CD4-positive, alpha-beta T cell (primary cell): ENCODE measurements at places on chromosomes 12 and 14.

- no peak for DNase-seq
Measured at GRCh38 chr12:98280152-98280551, 235.2 kb upstream of the TMPO start.

DNA sequence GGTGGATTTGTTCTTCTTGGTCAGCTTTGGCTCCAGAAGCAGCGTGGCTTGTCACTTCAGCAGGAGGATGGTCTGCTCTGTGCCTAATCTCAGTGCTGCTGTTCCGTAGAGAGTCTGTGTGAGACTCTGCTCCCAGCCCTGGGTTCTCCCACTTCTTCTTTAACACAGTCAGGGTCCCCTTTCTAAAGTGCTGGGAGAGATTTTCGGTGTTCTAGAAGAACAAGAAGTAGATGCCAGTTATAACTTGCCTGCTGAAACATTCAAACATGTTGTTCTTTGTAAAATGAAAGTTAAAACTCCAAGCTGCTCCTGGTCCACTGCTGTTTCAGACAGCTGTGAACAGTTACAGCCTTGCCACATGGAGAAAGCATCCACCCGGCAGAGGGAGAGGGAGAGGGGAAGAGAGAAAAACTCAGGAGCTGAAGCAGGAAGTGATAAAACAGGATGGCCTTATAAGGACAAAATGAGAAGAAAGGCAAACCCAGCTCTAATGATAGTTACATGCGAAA, 55.2 kb upstream of the CERS5 start:
- DNase-seq, result no peak

DNA sequence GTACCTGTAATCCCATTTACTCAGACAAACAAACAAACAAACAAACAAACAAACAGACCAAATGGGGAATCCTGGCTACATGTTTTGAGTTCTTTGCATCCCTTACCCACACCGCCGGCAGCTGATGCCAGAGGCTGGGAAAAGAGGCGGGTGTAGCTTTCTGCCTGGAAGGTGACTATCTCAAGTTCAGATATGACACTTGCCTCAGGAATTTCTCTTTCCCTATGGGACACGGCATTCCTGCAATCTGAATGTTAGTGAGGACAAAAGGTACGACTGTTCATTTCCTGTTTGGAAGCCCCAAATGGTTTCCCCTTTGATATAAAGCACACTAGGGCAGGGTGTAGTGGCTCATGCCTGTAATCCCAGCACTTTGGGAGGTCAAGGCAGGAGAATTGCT, 2.9 kb downstream of the MYL2 start:
- DNase-seq, result no peak

DNA sequence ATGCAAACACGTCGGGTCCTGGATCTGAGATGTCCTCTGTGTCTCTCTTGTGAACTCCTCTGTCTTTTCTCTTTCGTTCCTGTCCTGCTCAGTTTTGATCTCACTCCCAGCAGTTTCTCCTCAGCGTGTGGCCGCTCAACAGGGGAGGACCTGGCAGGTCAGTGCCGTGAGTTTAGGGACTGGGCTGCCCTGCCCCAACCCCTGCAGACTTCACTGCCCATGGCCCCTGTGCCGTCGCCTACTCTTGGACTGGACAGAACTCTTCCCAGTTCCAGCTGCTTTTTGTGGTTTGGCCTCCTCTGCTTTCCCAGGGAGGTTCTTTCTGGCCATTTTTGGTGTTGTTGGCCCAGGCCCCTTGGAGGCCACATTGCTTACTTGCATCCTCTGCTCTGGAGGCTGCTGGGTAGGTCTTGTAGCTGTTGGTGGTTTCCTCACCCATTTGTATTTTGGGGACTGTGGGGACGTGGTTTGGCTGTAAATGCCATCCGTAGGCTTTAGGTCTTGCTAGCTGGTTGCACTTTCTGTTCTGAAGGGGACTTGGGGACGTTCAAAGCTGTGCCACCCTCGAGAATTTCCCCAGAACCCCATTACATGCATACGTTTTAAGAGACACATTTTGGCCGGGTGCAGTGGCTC, 20.0 kb upstream of the DNAH10 start:
- DNase-seq, result no peak

DNA sequence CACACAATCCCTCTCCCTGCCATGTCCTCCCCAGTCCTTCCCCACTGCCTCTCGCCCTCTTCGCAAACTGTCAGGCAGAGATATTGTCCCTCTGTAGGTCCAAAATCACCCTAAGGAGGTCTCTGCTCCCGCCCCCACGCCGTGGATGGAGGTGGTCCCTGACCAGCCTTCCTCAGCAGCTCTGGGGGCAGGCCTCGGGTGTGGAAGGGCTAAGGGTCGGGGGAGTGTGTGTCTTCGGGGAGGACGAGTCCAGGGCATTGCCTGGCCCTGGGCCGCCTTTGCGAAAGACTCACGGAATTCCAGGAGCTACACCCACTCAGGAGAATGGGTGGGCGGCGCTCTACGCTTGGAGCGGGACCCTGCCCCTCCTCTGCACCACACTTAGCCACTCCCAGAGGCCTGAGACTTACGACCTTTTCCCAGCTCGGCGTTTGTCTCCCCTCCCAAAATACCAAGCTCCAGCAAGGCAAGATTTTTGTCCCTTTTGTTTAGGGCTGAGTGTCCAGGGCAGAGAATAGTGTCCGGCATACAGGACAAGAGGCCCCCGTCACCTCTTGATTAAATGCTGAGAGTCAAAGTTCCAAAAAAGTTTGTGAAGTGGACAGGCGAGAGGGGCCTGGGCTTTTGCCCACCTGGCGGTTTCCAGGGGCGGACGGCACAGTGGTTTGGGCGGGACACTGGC, 881 bp downstream of the PYGL start:
- no peak for DNase-seq

DNA sequence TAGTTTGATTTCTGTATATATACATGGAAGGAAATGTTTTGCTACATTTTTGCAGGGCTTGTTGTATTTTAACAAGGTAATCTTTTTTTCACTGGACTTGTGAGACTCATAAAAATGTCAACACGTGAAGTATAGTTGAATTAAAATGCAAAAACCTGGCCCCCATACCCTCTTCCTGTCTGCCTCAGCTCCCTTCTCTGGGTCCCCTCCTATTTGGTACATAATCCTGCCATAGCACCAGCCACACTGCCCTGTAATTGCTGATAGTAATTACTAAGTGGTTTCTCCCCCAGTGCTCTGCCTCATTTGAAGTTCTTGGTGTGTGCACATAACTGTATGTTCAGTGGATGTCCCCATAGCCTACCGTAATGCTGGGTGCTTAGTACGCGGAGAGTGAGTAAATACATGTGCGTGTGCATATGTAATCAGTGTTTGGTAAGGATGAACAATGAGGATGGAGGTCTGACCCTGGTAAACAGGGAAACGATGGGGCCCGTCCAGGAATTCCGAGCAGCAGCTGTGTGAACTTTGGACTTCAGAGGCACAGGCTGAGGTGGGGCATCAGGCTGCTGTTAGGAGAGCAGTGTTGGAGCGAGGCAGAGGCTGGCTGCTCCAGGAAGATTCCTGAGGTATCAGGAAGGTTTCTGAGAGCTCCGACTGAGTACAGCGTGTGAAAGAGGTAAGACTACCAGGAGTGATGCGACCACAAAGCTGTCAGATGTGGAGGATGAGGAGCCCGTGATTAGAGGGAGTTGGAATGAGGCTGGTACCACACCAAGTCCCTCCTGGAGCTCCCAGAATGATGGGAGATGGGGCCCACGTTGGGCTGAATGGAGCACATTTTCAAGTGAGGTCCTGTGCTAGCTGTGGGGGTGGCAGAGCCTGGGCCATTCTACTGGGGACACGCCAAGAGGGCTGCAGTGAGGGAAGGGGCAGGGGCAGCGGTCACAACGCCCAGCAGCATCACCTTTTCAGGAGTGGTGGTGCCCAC, 106.8 kb downstream of the PELI2 start:
- no peak for DNase-seq

DNA sequence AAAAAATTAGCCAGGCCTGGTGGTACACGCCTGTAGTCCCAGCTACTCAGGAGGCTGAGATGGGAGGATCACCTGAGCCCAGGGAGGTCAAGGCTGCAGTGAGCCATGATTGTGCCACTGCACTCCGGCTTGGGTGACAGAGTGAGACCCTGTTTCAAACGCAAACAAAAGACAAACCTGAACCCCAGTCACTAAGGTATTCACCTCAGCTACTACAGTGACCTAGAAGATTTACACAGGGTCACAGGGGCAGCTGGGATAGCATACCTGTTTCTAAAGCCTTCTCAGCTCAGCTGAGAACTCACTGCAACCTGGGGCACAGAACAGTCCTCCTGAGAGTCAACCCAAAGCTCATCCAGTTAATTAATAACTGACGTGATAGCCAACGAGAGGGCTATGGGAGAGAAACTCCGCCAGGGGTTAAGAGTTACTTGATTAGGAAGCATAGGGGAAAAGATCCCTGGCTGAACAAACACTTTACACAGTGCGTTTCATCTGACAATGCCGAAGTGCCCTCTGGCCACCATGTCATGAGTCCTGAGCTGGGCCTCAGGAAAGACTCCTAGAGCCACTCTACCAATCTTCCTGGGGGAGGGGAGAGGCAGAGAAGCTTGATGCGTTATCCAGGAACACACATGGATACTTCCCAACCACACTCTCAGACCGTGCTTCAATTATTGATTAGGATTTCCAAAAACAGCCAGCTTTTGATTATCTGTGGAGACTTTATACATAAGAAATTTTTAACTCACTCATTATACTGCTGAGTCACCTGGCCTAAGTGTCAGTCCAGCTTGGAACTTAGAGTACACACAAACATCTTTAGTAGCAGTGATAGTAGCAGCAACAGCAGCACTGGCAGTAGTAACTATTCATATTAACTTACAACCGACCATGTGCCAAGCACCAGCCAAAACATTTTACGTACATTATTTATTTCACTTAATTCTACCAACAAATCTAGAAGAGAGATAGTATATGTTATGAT, 48.2 kb downstream of the FOXN3 start:
- no peak for DNase-seq

GRCh38 chr14:106083082-106083481, 556.7 kb downstream of the TMEM121 start:
- no peak for DNase-seq

- DNase-seq, result no peak
Measured at GRCh38 chr12:123101526-123101925, 49.4 kb downstream of the PITPNM2 start.
